ENCODE measurements at places on chromosomes 5 and 9. TPM values are rescaled to one million over a fixed set of nuclear protein-coding genes. Genes with fewer than 3 reads are reported as not detected.
A peak's percentile ranks its signal among the peaks of the same experiment; 100 is the strongest.

DNA sequence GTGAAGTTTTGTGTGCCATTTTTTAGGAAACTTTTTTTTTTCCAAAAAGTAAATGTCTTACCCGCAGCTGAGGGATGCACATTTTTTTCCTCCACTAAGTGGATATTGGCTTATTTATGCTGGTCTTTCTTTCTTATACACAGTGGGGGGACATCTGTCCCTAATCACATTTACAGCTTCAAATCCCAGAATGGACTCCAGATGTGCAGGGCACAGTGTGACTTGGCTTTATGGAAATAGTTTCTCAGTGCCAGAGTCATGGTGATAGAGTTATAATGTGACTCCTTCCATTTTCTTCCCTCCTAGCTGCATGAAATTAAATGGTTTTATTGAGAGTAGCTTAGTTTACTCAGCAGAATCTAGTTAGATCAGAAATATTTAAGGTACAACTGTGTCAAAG, 66.5 kb downstream of the SV2C start:
- no peaks in the 10 kb centered on the region for H3K4me1 ChIP-seq
- H3K36me3 ChIP-seq = no peaks in the 10 kb centered on the region
- no peaks in the 10 kb centered on the region for H3K27me3 ChIP-seq
- no peak overlapping the region for H3K27ac ChIP-seq

- H3K36me3 ChIP-seq = no peaks in the 10 kb centered on the region
- H3K4me3 ChIP-seq = no peak overlapping the region
- no peak for DNase-seq
- no peak overlapping the region for H3K27ac ChIP-seq
- H3K27me3 ChIP-seq = peaks cover 5% of the 10 kb centered on the region
These were observed 78.0 kb downstream of the CFAP77 start for GRCh38 chr9:132487980-132488535.

The SPINK13 gene
- total RNA-seq = not detected

- no peak overlapping the region for H3K4me3 ChIP-seq
- peaks cover 17% of the 10 kb centered on the region for H3K4me1 ChIP-seq
- peak; percentile 62 for DNase-seq
- no peaks in the 10 kb centered on the region for H3K36me3 ChIP-seq
- no peak overlapping the region for H3K27ac ChIP-seq
These were observed 163.8 kb upstream of the TRPM3 start for GRCh38 chr9:71285191-71285656.

GRCh38 chr9:34072410-34072809, 23.7 kb upstream of the UBAP2 start:
- peaks cover 49% of the 10 kb centered on the region for H3K4me1 ChIP-seq
- H3K36me3 ChIP-seq = no peaks in the 10 kb centered on the region
- peak overlapping the region; percentile 69 for H3K27ac ChIP-seq

GRCh38 chr9:87640385-87640795, 85.5 kb upstream of the CTSL start:
- H3K27me3 ChIP-seq = no peaks in the 10 kb centered on the region
- H3K27ac ChIP-seq = no peak overlapping the region
- H3K4me3 ChIP-seq = no peak overlapping the region
- peaks cover 60% of the 10 kb centered on the region for H3K36me3 ChIP-seq
- no peak for DNase-seq
- no peaks in the 10 kb centered on the region for H3K4me1 ChIP-seq

DNA sequence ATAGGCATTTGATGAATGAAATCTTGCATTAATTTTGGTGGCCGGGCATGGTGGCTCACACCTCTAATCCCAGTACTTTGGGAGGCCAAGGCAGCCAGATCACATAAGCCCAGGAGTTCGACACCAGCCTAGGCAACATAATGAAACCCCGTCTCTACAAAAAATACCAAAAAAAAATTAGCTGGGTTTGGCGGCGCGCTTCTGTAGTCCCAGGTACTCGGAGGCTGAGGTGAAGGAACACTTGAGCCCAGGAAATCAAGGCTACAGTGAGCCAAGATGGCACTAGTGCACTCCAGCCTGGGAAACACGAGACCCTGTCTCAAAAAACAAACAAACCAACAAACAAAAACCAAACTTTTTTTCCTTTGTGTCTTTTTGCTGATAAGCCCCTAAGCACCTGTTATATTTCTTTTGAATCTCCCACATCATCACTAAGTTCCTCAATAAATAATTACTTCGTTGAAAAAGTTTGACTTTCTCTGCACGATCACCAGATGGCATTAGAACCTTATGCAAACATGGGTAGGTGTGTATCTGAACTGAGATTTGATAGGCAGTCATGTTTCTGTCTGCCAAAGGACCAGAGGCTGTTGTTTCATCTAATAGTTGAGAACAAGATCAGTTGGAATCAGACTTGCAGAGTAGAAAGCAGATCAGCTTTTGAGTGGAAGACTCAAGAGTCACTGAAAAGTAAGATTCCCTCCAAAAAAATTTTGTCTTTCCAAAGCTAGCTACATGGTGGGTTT, 5.5 kb upstream of the MATR3 start:
- no peak overlapping the region for H3K4me3 ChIP-seq
- no peak overlapping the region for H3K27ac ChIP-seq
- peaks cover 8% of the 10 kb centered on the region for H3K4me1 ChIP-seq
- H3K27me3 ChIP-seq = no peaks in the 10 kb centered on the region
- no peak for DNase-seq

The PRLR gene
- 22.2 TPM for total RNA-seq

GRCh38 chr5:36277521-36278176, 24.1 kb downstream of the RANBP3L start:
- H3K27ac ChIP-seq = no peak overlapping the region
- DNase-seq = no peak
- H3K4me3 ChIP-seq = no peak overlapping the region
- no peaks in the 10 kb centered on the region for H3K4me1 ChIP-seq
- H3K27me3 ChIP-seq = no peaks in the 10 kb centered on the region

DNA sequence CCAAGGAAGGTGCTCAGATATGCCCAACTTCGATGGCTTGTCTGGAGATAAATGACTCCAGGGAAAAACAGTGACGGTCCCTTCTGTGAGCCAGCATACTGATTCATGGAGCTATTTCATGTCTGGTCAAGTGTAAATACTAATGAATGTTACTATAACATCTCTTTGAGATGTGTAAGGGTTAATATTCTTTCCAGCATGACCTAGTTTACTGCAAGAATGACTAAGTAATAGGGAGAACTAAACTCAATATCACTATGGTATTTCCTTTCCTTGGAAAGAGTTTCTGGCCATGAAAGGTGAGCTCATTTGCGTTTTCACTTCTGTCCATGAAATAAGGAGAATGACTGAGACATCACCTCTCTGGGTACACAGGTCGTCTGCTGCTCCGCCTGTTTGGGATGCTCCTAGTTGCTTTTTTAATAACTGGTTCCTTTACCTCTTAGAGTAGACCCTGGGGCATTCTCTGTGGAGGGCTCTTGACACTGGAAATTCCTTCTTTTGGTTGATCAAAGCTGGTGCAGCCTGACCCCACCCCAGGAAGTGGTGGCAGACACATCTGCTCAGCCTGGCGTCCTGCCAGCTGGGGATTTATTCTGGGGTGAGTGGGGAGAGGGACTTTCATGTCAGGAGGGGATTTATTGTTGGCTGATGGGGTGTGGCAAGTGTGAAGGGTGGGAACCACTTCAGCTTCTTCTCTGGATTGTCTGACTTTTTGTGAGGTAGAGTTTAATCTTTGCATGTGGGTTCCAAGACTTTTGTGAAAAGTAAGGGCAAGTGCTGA, 250.0 kb upstream of the MPDZ start:
- no peaks in the 10 kb centered on the region for H3K27me3 ChIP-seq
- no peaks in the 10 kb centered on the region for H3K36me3 ChIP-seq
- no peaks in the 10 kb centered on the region for H3K4me1 ChIP-seq
- no peak for DNase-seq

GRCh38 chr9:5784526-5785315, 48.2 kb downstream of the ERMP1 start:
- H3K27ac ChIP-seq = peak overlapping the region; percentile 10
- DNase-seq = no peak
- H3K4me3 ChIP-seq = no peak overlapping the region
- peaks cover 40% of the 10 kb centered on the region for H3K4me1 ChIP-seq
- H3K27me3 ChIP-seq = no peaks in the 10 kb centered on the region

DNA sequence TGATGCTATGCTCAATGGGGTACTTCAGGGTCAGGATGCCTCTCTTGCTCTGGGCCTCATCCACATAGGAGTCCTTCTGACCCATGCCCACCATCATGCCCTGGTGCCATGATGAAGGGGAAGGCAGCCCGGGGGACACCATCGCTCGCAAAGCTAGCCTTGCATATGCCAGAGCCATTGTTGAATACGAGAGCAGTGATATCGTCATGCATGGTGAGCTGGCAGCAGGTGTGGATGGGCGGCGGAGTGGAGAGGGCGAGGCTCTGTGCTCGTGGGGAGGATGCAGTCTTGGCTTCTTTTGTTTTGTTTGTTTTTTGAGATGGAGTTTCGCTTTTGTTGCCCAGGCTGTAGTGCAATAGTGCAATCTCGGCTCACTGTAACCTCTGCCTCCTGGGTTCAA, 17.2 kb upstream of the SPZ1 start:
- no peaks in the 10 kb centered on the region for H3K27me3 ChIP-seq
- no peak for DNase-seq
- H3K4me3 ChIP-seq = no peak overlapping the region
- H3K36me3 ChIP-seq = no peaks in the 10 kb centered on the region
- H3K27ac ChIP-seq = no peak overlapping the region

The STING1 gene
- 0.56 TPM for total RNA-seq

- no peaks in the 10 kb centered on the region for H3K27me3 ChIP-seq
- H3K4me1 ChIP-seq = no peaks in the 10 kb centered on the region
- no peaks in the 10 kb centered on the region for H3K36me3 ChIP-seq
- H3K27ac ChIP-seq = no peak overlapping the region
These were observed 75.1 kb upstream of the SMIM23 start for GRCh38 chr5:171710451-171711024.

- H3K36me3 ChIP-seq = no peaks in the 10 kb centered on the region
- no peak for DNase-seq
- no peaks in the 10 kb centered on the region for H3K27me3 ChIP-seq
- H3K27ac ChIP-seq = no peak overlapping the region
- H3K4me1 ChIP-seq = no peaks in the 10 kb centered on the region
These were observed 62.7 kb upstream of the PDE4D start for GRCh38 chr5:59956130-59956783.

DNA sequence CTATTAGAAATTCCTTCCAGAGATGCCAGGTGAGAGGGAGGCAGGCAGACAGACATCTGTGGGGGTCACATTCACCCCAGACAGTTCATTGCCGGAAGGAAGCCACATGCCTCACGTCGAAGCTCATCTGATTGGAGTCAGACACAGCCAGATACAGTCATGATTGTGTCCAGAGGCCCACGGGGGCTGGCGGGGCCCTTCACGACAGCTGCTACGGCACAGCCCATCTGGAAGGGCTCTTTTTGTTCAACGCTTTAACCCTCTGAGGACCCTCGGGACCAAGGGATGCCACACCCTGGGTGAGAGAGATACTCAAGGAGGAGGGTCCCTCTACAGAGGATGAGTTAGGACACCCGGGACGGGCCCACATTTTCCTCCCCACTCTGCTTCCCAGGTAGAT, 31.9 kb upstream of the GABRP start:
- 0 out of 2 replicates have a peak, but pooled peaks cover under 1% of the 10 kb centered on the region for H3K4me1 ChIP-seq
- no peak overlapping the region for H3K4me3 ChIP-seq
- DNase-seq = no peak
- no peaks in the 10 kb centered on the region for H3K27me3 ChIP-seq
- no peaks in the 10 kb centered on the region for H3K36me3 ChIP-seq

- no peak overlapping the region for H3K27ac ChIP-seq
- no peak overlapping the region for H3K4me3 ChIP-seq
- DNase-seq = no peak
- peaks cover 12% of the 10 kb centered on the region for H3K4me1 ChIP-seq
These were observed 200.4 kb downstream of the ARHGAP26 start for GRCh38 chr5:142970440-142971030.

The ANKH gene
- total RNA-seq = 25.0 TPM

GRCh38 chr9:133742849-133743444, 4.8 kb upstream of the SARDH start:
- no peaks in the 10 kb centered on the region for H3K27me3 ChIP-seq
- no peak overlapping the region for H3K4me3 ChIP-seq
- peak; percentile 83 for DNase-seq

GRCh38 chr9:117000834-117001233, 313.7 kb downstream of the TRIM32 start:
- no peak overlapping the region for H3K4me3 ChIP-seq
- no peak overlapping the region for H3K27ac ChIP-seq
- DNase-seq = no peak
- no peaks in the 10 kb centered on the region for H3K27me3 ChIP-seq
- no peaks in the 10 kb centered on the region for H3K4me1 ChIP-seq
- no peaks in the 10 kb centered on the region for H3K36me3 ChIP-seq

- H3K27me3 ChIP-seq = no peaks in the 10 kb centered on the region
- no peaks in the 10 kb centered on the region for H3K4me1 ChIP-seq
- DNase-seq = no peak
- no peaks in the 10 kb centered on the region for H3K36me3 ChIP-seq
- no peak overlapping the region for H3K27ac ChIP-seq
- H3K4me3 ChIP-seq = no peak overlapping the region
These were observed 60.3 kb upstream of the PTGER4 start for GRCh38 chr5:40619421-40619820.

The PHPT1 gene
- 192 TPM for total RNA-seq

- peaks cover 6% of the 10 kb centered on the region for H3K4me1 ChIP-seq
- no peak overlapping the region for H3K4me3 ChIP-seq
- H3K27ac ChIP-seq = no peak overlapping the region
These were observed 8.7 kb upstream of the C5orf34 start for GRCh38 chr5:43523662-43524072.
